Mesenteric fat pad (tissue), 1 donor: ENCODE measurements at places on chromosomes 12 and 14. TPM values are rescaled to one million over a fixed set of nuclear protein-coding genes. Genes with fewer than 3 reads are reported as not detected.

DNA sequence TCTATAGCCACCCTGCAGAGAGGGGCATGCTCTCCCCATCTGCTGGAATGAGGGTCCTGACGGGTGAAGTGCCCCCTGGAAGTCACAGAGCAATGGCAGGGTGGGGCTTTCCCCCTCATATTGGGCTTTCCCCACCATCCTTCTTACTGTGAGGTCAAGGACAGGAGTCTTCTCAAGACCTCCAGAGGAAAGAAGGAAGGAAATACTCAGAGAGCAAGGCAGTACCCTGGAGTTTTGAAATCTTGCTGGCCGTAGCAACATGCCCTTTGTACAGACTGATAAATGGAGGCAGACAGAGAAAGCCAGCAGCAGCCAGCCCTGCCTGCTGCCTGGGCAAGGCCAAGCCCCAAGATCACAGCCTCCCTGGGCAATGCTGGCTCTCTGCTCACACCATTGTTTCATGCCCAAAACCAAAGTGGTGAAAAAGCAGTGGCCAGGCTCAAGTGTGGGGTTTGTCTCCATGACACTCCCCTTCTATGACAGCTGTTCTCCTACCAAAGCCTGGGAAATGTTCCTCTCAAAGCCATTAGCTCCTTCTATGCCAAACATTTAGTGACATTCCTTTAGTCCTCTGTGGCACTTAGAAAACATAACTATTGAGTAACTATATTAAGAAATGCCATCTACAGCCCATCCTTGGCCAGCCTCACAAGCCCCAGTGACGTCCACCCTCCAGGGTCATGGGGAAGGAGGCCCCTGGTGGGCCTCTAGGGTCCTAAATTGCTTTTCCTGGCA is 13.2 kb upstream of the ITPK1 start:
- no peak for DNase-seq

DNA sequence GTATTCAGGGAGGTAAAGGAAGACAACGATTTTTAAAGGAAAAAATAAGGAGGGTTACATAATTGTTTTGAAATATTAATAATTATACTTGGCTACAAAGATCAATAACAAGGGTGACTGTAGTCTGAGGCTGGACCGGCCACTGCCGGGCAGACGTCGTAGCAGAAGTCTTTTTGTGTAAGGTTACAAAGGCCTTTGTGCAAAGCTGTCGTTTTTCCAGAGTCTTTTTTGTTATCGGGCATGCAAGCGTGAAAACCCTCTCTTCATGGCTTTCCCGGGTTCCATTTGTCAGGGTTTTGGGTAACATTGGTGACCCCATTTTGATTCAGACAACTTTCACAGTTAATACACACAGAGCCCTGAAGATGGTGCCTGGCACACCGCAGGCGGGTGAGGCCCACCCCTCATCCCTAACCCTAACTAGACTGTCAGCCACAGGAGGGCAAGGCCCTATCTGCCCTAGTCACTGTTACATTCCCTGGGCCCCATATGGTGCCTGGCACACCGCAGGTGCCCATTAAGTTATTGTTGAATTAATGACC is 31.3 kb downstream of the RILPL1 start:
- no peak for DNase-seq

- DNase-seq: no peak
These were observed 20.5 kb downstream of the TAMALIN start for GRCh38 chr12:52027085-52027843.

- no peak for DNase-seq
These were observed 333.5 kb upstream of the DCN start for GRCh38 chr12:91515944-91516694.

DNA sequence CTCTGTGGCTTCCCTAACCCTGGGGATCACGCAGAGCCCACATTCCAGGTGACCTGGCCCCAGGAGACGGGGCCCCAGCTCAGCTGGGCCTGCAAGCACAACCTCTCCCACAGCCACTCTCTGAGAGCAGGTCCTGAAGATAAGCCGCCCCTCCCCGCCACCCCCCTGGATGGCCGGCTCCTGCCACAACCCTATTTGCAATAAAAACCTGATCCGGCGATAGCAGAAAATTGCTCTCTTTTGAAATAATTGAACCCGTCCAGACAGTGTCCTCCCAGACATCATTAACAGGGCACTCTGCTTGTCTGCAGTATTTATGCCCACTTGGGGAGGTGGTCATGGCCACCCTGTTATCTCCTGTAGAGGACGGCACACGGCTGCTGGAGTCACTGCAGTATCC is 5.0 kb downstream of the C14orf180 start:
- no peak for DNase-seq

DNA sequence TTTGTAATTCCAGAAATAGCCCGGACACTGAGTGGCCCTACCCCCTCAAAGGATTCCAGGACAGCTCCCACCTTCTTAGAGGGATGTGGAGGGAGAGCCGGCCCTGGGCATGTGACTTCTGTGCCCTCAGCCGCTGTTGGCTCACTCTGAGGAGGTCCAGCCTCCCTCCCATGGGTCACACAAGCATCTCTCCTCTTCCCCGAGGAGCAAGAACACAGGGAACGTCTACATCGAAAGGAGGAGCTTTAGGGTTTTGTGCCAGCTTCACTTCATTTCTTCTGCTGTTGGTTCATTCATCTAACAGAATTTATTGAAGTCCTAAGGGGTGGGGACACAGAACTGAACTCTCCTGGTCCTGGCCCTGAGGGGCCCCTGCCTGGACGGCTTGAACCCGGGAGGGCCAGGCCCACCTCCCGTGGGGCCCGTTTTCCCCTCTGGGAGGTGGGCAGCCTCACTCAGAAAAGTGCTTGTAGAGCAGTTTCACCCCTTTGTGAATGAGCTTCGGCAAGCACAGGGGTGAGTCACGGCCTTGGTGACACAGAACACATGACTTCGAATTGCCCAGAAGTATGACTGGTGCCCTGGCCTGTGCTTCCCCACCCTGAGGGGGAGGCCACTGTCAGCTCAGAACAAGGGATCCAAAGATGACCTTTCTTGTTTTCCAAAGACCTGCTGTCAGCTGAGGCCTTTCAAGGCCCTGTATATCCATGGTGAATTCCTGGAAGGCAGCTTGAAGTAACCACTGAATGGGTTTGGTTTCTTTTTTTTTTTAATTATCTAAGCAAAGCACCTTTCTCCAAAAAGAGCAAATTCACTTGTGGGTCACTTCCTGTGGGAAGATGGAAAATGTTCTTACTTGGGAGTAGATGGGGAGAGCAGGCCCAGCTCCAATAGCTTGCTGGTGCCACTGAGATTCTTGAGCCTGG is 39.2 kb downstream of the NFKBIA start:
- DNase-seq: no peak

GRCh38 chr12:11839091-11839641 is 189.7 kb downstream of the ETV6 start:
- no peak for DNase-seq

DNA sequence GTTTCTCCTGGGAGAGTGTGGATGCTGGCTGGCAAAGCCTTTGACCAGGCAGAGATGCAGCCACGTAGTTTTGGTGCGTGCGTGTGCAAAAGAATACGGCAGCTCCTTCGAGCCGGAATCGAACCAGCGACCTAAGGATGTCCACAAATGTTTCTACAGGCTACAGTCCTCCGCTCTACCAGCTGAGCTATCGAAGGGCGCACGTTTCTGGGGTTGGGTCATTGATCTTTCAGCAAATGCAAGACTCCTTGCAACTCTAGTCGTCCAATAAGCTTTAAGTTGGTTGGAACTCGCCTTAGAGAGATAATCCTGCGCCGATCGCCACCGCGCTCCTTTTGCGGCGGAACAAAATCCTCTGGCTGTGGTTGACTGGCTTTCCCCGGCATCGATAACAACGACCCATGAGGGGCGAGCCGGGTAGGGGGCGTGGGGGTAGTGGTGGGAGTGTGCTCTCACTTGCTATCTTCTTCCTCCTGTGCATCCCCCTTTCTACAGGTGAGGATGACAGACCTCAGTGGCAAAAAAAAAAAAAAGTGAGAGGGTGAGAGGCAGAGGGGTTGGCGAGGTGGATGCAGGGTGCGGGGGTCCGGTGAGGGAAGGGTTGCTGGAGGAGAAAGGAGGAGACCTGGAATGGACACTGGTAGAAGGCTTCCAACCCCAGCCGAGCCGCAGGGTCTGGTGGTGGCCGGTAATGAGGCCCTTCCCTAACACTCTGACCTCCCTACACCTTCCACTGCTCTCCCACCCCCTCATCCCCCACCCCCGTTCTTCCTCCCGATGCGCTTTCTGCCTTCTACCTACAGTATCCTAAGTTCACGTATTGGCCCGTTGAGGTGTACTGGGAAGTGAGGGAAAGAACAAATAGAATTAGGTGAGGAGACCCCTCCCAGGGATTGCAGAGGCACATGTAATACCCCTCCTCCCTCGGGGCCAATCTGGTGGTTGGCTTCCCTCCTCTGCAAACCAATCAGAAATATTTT is 11.8 kb upstream of the OR6S1 start:
- no peak for DNase-seq

GRCh38 chr14:61925043-61925442 is 162.8 kb downstream of the SNAPC1 start:
- DNase-seq: no peak

- no peak for DNase-seq
These were observed 46.7 kb upstream of the EVL start for GRCh38 chr14:100018482-100018881.

- DNase-seq: no peak
These were observed 106.3 kb downstream of the LRIG3 start for GRCh38 chr12:58814036-58814435.

GRCh38 chr14:64405295-64405694 is 17.1 kb downstream of the MTHFD1 start:
- DNase-seq: no peak

RAPGEF3 gene
- 79.4 TPM for total RNA-seq

ACOT6 gene
- total RNA-seq: not detected

RNASE4 gene
- total RNA-seq: 67.0 TPM

CABP1 gene
- 5.5 TPM for total RNA-seq

NOXRED1 gene
- total RNA-seq: 0.29 TPM

IFNG-AS1 gene
- total RNA-seq: not detected
